Hepatic stellate cell (primary cell): ENCODE measurements at places on chromosomes 13 and 19.

DNA sequence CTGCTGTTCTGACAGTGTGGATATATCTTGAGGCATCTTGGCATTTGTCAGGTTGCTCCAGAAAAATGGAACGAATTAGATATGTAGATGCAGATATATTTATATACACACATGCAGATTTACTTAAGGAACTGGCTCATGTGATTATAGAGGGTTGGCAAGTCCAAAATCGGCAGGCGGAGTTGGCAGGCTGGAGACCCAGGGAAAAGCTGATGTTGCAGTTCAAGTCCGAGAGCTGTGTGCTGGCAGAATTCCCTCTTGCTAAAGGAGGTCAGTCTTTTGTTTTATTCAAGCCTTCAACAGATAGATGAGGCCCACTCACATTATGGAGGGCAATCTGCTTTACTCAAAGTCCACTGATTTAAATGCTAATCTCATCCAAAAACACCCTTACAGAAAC is 24.4 kb upstream of the CSNK1A1L start:
- DNase-seq, result no peak

GRCh38 chr19:1252221-1252820 is 3.9 kb downstream of the MIDN start:
- DNase-seq, result peak; percentile 81

GRCh38 chr19:2728783-2729387 is 7.7 kb upstream of the DIRAS1 start:
- no peak for DNase-seq

DNA sequence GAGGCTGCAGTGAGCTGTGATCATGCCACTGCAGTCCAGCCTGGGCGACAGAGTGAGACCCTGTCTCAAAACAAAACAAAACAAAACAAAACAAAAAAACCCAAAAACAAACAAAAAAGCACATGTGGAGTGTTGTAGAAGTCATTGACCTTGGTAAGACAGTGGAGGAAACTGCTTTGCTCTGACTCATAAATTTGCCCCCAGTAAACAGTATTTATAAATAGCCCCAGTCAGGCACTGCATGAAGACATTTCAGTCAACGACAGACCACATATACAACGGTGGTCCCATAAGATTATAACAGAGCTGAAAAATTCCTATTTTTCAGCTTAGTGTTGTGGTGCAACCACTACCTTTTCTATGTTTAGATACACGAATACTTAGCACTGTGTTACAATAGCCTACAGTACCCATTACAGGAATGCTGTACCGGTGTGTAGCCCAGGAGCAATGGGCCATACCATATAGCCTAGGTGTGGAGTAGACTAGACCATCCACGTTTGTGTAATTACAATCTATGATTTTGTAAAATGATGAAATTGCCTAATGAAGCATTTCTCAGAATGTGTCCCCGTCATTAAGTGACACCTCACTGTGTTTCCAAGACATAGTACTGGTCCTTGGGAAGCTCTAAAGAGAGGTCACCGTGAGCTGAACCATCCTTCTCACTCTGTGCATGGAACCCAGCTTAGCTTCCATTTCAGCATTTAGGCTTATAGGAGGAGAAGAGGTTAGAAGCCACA is 1.1 kb downstream of the ARL11 start:
- DNase-seq, result no peak

GRCh38 chr19:14472202-14472938 is 2.8 kb downstream of the PTGER1 start:
- peak; percentile 86 for DNase-seq

DNA sequence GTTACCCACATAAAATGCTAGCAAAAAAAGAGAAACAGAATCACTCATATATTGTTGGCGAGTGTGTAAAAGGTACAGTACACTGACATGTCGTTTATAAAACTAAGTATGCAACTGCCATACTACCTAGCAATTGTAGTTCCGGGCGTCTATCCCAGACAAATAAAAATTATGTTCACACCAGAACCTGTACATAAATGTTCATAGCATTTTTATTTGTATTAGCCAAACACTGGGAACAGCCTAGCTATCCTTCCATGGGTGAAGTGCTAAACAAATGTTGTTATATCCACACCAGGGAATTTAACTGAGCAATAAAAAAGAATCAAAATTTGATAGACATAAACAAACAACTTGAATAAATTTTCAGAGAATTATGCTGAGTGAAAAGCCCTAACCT is 28.9 kb upstream of the POSTN start:
- no peak for DNase-seq

GRCh38 chr13:49711218-49711863 is 20.1 kb upstream of the EBPL start:
- DNase-seq, result peak; percentile 40

DNA sequence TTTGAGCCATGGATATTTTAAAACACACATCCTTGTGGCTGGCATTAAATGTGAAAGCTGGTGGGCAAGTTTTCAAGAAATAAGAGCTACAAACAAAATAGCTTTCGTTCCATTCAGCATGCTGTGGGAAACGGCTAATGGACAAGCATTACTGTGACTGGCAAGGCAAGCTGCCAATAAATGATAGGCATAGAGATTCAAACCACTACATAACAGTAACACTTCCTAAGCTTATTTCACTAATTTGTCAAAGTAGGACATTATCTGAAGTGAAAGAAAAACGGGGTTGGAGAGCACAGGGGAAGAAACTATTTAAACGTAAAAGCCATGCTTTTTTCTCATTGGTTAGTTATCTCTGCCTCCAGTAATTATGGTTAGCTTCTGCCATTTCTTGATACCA is 26.0 kb downstream of the OBI1 start:
- DNase-seq, result no peak

- peak; percentile 65 for DNase-seq
These were observed 53.0 kb upstream of the ZNF254 start for GRCh38 chr19:24033963-24034342.

- DNase-seq, result peak; percentile 81
These were observed 23.4 kb downstream of the ZDHHC20 start for GRCh38 chr13:21435687-21436151.

GRCh38 chr19:11479090-11479897 is 1.6 kb downstream of the ELAVL3 start:
- no peak for DNase-seq

- no peak for DNase-seq
These were observed 12.7 kb downstream of the C19orf12 start for GRCh38 chr19:29702161-29702962.

GRCh38 chr13:26011996-26012821 is 39.6 kb downstream of the SHISA2 start:
- no peak for DNase-seq

DNA sequence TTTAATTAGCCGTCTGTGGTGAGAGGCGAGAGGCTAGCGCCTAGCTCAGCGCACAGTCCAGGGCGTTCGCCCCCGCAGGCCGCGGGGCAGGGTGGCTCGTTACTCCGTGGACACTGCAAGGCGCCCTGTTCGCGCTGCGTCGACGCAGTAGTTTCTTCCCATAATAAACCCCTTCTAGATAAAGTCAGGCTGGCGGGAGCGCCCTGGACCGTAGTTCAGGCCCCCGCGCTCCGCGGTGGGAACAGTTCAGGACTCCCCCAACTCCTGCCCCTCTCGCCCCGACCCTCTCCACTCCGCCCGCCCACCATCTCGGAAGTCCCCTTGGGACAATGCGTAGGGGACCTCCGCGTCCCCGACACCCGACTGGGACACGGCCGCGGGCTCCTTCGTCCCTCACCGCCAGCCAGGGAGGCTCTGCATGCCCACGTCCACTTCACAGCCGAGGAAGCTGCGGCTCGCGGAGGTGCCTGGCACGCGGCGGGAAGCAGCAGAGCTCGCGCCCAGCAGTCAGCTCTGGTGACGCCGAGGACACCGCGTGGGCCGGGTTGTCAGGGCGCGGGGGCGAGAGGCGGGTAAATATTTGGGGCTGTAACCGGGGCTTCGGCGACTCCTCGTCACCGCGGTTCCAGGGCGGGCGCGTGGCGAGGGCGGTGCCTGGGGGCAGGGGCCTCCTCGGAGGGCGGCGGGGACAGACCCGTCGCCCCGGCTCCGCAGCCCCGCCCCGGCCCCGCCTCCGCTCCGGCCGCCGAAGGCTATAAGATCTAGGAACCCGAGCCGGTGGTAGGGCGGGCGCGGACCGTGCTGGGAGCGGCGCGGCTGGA is at the start of gene RGCC:
TSS of gene RGCC (plus strand) at position 783 of the 821 bp plus-strand sequence. CDS start 158 bp downstream, outside the sequence.
- peak; percentile 69 for DNase-seq

GRCh38 chr13:33696530-33696929 is 121.4 kb upstream of the RFC3 start:
- DNase-seq, result no peak

DNA sequence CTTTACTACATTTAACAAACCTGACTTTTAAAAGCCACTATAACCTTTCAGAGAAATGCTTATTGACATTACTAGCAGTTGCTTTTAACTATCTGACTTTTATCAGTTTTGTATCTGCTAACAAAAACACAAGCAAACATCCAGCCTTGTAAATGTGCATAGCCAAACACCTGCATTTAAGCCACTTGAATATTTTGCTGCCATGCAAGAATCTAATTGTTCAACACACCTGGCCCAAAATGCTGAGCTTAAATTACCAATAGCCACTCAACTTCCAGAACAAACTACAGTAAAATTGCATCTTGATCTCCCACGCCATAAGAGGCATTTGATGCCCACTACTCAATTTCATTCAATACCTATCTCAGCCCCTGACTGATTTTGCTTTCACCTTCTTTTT is 9.3 kb downstream of the ZIC5 start:
- no peak for DNase-seq

GRCh38 chr13:46523972-46524752 is 28.8 kb upstream of the LRCH1 start:
- no peak for DNase-seq

GRCh38 chr19:35209646-35210045 is 18.9 kb downstream of the FAM187B start:
- no peak for DNase-seq

GRCh38 chr19:32174386-32175113 is 170.9 kb upstream of the ZNF507 start:
- no peak for DNase-seq

DNA sequence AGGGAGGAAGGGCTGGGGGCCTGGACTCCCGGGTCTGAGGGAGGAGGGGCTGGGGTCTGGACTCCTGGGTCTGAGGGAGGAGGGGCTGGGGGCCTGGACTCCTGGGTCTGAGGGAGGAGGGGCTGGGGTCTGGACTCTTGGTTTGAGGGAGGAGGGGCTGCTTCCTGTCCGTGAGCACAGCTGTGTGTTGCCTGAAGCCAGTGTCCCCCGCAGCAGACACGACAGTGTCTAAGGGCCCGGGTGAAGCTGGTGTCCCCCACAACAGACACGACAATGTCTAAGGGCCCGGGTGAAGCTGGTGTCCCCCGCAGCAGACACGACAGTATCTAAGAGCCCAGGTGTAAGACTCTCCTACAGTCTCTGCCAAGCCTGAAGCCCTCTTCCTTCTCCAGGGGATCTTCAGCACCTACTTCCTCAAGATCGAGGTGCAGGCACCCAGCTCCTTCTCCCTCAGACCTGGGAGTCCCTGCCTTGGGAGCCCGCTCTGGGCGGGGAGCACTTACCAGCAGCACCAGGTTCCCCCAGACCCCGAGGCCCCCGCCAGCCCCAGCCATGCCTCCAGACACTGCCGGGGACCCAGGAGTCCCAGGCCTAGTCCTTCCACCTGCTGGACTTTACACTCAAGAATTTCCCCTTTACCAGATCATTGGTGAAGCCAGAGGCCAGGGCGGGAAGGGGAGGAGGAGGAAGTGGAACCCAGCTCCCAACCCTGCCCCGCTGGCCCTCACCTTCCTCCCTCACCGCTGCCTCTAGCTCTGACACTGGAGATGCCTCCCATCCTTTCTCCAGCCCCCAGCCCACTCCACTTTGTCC is at the start of gene PTPRH:
TSS of gene PTPRH (minus strand) at position 622 of the 813 bp plus-strand sequence. CDS start at position 554, 68 bp downstream.
- DNase-seq, result no peak

DNA sequence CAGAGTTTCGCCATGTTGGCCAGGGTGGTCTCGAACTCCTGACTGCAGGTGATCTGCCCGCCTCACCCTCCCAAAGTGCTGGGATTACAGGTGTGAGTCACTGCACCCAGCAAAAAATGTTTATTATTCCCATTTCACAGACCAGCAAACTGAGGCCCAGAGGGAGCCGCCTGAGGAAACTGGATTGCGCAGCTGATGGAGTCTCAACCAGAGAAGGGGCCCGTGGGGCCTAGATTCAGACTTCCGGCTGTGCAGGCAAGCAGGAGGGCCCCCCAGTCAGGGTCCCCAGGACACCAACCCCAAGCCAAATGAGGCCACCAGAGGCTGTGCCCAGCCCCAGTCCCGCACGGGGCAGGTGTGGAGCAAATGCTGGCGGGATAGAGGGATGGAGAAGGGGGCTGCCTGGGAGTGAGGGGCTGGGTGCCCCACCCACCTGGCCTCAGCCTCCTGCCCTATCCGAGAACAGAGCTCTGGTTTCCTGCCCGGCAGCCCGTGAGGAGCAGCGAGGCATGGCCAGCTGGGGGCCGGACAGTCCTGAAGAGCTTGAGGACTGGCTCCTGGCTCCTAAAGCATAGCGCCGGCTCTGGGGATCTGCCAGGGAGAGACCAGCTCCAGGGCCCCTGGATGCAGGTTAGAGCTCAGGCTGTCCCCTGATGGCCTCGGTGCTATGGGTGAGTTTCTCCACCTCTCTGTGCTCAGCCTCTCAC is 22.0 kb downstream of the MISP start:
- no peak for DNase-seq

GRCh38 chr13:80379245-80379644 is 38.3 kb upstream of the SPRY2 start:
- DNase-seq, result no peak

- DNase-seq, result no peak
These were observed 502.3 kb downstream of the KCTD12 start for GRCh38 chr13:76383676-76384461.

GRCh38 chr19:1343041-1343440 is 40.7 kb upstream of the NDUFS7 start:
- DNase-seq, result no peak

GRCh38 chr19:19053508-19054314 is 10.1 kb upstream of the SLC25A42 start:
- DNase-seq, result peak; percentile 72

- DNase-seq, result no peak
These were observed 55.4 kb upstream of the UBL3 start for GRCh38 chr13:29905845-29906244.

DNA sequence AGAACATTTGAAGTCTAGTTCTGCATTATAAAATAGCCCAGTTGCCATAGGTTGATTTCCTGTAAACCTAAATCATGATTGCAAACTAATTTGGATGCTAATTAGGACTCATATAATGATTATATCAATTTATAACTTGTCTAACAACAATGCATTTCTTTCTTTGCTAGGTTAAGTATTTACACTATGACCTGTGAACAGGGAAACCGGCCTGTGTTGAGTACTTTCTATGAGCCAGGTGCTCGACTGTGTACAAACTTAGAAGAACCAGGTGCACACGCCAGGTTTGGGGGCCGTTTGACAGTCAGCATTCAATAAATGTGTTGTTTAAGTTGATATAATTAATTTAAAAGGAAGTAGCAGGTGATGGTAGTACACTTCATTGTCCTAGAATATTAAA is 203.1 kb downstream of the TM9SF2 start:
- DNase-seq, result no peak

DNA sequence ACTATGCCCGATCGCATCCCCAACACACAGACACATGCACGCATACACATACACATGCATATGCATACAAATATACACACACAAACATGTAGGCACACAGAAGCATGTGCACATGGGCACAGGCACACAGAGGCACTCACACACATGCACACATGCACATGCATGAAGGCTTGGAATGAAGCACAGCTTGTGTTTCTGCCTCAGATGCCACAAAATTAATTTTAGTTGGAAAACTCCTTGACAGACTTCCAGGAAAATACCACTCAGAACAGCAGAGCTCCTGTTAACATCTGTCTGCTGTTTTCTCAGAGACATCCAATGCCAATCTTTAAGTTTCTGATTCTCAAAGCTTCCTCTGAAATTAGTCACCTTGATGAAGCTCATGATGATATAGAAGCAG is 532.7 kb downstream of the RFC3 start:
- DNase-seq, result no peak

GRCh38 chr19:49357186-49357585 is 5.0 kb downstream of the TEAD2 start:
- no peak for DNase-seq
